Stimulated activated CD4-positive, alpha-beta T cell treated with anti-CD3 and anti-CD28 coated beads, Interleukin-15, amount 100 ng/mL, for 1 hour (primary cell): ENCODE measurements at places on chromosomes 7 and 10.

GRCh38 chr10:62116896-62117295 lies 151.7 kb downstream of the RTKN2 start:
- no peak for DNase-seq

- no peak for DNase-seq
Measured at GRCh38 chr7:103811997-103812396, 177.5 kb downstream of the RELN start.

DNA sequence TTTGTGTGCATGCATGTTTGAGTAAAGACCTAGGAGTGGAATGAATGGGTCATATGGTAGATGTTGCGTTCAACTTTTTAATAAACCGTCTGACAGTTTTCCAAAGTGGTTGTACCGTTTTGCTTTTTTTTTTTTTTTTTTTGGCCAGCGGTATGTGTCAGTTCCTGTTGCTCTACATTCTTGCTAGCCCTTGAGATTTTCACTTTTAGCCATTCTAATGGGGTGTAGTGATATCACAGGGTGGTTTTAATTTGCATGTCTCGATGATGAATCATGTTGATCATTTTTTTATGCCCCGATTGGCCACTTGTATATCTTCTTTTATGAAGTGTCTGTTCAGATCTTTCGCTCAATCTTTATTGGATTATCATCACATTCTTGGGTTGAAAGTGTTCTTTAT lies 320.7 kb downstream of the CAMK1D start:
- DNase-seq: no peak

DNA sequence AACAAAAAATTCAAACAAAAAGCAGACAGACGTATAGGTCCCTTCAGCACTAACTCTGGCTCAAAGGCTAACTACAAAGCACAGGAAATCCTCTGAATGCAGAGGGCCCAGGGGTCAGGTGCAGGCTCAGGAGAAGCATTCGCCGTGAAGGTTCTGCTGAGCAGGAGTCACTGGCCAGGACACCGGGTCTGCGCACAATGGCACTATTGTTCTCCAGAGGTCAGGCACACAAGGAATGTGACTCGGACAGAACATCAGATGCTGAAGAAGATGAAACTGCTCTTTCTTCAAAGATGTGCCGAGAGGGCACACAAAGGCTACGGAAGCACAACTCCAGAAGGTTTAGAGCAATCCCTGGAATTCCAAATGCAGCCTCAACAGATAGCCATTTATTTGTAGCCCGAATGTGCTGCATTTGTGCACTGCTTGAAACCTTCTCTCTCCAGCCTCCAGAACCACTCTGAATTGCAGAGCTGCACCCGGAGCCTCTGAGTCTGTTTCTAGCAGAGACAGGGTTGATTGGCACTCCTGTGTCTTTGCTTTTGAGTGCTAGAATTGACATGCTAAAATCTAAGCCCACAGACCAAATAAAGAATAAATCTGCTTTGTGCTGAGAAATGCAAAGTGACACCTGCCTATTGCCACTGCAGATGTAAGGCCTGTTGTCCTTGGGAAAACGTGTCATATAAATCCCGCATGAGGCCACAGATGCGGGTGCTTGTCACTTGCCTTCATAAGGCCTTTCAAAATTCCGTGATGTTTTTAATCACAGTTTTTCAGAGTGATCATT lies 85.4 kb upstream of the AFAP1L2 start:
- DNase-seq: no peak

- DNase-seq: no peak
Measured at GRCh38 chr10:20128811-20129210, 312.6 kb downstream of the PLXDC2 start.

DNA sequence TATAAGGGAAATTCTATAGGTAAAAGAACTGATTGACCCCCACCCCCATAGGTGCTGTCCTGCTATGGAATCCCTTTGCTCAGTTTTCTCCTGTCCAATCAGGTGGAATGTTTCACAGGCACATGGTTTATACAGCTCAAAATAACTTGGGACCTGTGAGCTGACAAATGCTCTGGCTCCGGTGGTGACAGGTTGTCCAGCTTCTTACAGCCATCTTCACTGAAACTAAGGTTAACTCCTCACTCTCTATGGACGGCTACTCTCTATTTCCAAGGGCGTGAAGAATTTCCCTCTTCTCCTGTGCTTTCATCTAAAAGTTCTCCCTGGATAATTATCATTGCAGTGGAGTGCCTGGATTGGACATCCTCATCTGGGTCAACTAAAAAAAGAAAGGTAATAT lies at the start of gene MYPN:
Gene MYPN, plus strand, starts transcription at position 158 of the 400 bp plus-strand sequence. CDS start 11,951 bp downstream, outside the sequence.
- DNase-seq: no peak

DNA sequence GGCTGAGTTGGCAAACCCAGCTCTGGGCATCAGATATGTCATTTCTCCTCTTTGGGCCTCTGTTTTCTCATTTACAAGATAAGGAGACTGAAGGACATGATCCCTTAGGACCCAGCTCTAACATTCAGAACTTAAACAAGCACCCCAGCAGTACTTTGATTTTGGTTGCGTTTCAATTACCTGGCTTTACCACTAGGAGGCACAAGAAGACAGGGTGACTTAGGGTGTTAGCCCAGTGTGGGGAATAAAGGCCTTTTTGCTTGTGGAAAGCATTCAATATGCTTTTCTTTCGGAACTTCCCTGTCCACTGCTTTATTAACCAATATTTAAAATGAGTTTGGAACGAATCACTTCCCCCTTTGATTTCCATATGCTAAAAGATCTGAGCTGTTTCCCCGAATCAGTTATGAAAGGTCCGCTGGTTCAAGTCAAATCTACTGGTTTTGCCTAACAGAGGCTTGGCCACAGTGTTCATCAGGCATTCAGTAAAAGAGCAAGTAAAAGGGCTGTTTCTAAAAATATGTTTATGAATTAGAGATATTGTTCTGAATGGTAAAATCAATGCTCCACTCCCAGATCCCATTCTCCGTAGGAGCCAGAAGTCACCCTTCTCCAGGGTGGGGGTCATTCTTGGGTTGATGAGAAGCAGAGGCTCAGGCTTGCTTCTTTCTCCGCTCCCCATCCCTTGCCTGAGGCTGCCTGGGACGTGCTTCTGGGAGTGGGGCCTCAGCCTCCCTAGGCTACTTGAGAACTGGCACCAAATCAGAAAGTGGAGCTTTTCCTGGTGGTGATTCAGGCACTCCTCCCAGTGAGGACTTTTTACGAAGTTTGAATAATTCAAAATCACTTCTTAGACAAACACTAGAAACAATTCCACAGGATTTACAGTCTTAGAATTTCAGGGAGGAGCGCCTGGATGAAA lies 105.5 kb downstream of the MYOF start:
- no peak for DNase-seq

GRCh38 chr10:69086001-69086509 lies 1.8 kb upstream of the SRGN start:
- no peak for DNase-seq

DNA sequence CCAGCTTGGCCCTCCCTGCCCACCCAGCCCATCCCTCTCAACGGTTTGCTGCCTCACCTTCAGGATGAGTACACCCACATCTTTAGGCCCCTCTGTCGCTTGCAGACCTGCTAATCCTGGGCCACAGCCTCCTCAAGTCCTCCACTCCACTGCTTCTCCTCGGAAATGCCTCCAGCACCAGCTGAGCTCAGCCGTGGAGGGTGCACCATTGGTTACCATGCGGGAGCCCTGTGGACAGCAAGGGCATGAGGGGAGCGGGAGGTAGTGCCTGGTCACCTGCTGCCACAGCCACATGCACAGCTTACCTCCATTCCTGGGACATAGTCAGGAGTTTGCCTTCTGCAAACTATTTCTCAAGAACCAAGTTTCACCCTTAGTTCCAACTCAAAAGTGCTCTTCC lies 286.3 kb upstream of the ZMIZ1 start:
- DNase-seq: no peak

- no peak for DNase-seq
Measured at GRCh38 chr10:85152496-85152895, 824.1 kb downstream of the CCSER2 start.

- DNase-seq: no peak
Measured at GRCh38 chr7:83410989-83411591, 237.8 kb downstream of the SEMA3E start.

- no peak for DNase-seq
Measured at GRCh38 chr7:87702326-87702725, 74.1 kb downstream of the RUNDC3B start.

GRCh38 chr10:17143055-17143690 lies 13.6 kb upstream of the CUBN start:
- DNase-seq: no peak

DNA sequence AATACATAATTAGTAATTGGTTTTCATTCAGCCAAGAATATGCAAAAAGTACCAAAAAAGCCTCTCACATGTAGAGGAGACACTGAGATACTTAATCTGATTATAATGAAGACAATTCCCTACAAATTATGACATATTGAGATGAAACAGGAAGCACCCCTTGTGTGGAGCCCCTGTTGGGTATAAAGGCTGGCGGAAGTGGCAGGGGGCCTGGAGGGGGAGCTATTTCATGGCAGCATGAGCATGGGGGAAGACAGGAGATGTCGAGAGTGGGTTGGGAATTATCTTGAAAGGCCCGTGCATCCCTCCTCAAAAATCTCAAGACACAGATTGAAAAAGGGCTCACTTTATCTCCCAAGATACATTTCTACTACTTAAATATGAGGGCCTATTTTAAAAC lies 96.9 kb downstream of the PIP4K2A start:
- no peak for DNase-seq

- DNase-seq: no peak
Measured at GRCh38 chr10:113982769-113983168, 60.9 kb upstream of the ADRB1 start.

DNA sequence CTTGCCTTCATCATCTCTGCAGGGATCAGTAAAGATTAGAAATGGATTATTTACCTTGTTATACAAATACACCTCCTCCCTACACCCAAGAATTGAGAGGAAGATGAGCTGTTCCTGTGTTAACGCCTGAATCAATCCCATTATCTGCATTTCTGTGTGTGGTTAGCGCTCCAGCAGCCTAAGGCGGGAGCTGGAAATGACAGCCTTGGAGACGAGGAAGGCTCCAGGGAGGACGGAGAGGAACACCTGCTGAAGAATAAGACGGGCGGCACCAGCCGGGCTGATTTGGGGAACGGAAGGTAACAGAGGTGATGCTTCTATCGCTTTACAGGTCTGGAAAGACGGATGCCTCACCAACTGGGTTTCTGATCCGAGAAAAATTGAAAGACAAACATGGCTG lies 34.2 kb upstream of the DDC start:
- no peak for DNase-seq

DNA sequence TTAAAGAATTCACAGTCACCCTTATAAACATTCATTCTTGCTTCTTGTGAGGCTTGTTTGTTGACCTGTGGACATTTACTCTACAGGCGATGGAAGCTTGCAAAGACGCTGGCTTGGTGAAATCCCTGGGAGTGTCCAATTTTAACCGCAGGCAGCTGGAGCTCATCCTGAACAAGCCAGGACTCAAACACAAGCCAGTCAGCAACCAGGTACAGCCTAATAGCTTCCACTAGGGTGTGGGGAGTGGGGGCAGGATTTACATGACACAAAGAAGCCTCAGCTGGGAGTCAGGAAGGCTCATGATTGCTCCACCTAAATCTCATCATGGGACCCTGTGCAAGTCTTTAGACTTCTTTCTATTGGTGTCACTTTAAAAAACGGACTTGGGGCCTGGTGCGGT lies 29.0 kb downstream of the AKR1D1 start:
- DNase-seq: no peak

DNA sequence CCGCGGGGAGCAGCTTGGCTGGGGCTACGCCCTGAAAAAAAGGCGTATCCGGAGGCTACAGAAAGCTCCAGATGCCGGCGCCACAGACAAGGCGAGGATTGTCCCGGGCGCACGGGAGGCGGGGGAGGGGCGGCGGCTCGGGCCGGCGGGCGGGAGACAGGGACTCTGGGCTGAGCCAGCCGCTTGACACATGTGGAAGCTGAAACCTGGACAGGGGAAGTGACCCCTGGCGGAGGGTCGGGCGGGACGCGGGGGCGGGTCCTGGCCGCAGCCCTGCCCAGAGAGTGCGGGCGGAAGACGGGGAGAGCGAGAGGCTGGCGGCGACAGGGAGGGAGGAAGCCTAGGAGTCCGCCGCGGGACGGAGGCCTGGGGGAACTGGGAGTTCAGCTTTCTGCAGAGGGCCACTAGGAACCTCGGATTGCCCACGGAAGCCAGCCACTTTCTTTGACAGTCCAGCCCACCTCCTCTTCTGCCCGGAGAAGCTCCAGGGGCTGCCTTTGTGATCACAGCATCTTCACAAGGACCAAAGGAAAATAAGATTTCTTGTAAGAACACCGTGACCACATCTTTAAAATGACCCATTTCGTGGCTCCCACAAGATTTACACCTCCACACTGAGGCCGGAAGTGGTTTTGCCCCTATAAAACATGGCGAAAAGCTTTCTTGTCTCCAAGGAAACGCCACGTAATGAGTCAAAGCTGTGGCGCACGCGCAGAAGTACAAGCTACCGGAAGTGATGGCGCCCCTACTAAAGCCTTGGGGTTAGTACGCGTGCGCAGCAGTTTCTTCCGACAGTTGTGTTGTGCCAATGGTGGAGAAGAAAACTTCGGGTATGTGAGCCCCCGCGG lies at the start of the genes PLOD3 and ZNHIT1:
Gene PLOD3, minus strand, starts transcription at position 194 of the 848 bp plus-strand sequence. CDS start 307 bp downstream, outside the sequence.
Gene ZNHIT1, plus strand, starts transcription at position 778 of the 848 bp plus-strand sequence. Its CDS starts 31 bp downstream, at position 809.
- DNase-seq: peak; percentile 84

DNA sequence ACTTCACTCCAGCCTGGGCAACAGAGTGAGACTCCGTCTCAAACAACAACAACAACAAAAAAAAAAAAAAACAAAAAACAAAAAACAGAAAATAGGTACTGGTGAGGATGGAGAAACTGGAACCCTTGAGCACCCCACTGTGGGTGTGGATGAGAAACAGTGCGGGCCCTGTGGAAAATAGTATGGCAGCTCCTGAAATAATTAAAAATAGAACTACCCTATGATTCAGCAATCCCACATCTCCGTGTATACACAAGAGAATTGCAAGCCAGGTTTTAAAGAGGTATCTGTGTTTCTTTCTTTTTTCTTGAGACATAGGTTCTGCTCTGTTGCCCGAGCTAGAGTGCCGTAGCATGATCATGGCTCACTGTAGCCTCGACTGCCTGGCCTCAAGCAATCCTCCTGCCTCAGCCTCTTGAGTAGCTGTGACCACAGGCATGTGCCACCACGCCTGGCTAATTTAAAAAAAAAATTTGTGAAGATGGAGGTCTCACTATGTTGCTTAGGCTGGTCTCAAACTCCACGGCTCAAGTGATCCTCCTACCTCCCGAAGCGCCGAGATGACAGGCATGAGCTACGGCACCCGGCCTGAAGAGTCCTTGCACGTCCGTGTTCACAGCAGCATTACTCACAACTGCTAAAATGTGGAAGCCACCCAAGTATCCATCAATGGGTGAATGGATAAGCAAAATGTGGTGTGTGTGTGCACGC lies 39.5 kb downstream of the EBF3 start:
- DNase-seq: no peak

DNA sequence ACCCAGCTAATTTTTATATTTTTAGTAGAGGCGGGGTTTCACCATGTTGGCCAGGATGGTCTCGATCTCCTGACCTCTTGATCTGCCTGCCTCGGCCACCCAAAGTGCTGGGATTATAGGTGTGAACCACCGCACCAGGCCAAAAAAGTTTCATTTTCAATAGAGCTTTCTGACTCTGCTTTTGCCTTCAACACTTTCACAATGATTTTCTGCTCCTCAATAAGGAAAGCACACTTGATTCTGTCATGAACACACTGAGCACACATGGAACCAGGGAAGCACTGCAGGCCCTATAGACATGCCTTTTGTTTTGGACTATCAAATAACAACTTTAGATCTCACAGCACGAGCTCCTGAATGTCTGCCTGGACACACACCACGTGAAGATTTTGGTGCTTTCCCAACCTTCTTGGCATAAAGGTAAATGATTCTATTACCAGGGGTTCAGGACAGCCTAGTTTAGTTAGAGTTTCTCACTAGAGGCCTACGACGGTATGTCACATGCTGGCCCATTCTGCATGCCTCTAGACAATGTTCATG lies 8.0 kb downstream of the RRP12 start:
- no peak for DNase-seq
